ENCODE measurements at places on chromosomes 5 and 9.

DNA sequence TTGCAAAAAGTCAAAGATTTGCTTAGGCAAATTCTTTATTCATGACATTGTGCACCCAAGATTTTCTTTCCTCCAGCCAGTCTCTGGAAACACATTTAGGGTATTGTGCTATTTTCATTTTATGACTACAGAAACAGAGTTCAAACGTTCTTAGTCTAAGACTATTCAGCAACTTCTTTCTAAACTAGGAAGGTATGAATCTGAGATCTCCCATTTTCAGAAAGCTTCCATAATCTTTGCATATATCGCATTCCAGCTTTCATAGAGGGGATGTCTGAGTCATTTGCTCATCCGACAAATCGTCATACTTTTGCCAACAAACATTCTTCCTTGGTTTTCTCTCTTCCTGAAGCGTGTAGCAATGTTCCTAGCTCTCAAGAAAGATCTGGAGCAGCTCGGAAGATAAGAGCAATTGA, 1.6 kb upstream of the PAPPA start:
- no peak for DNase-seq

GRCh38 chr9:15306068-15306756, 804 bp downstream of the TTC39B start:
- DNase-seq, result peak; percentile 8

DNA sequence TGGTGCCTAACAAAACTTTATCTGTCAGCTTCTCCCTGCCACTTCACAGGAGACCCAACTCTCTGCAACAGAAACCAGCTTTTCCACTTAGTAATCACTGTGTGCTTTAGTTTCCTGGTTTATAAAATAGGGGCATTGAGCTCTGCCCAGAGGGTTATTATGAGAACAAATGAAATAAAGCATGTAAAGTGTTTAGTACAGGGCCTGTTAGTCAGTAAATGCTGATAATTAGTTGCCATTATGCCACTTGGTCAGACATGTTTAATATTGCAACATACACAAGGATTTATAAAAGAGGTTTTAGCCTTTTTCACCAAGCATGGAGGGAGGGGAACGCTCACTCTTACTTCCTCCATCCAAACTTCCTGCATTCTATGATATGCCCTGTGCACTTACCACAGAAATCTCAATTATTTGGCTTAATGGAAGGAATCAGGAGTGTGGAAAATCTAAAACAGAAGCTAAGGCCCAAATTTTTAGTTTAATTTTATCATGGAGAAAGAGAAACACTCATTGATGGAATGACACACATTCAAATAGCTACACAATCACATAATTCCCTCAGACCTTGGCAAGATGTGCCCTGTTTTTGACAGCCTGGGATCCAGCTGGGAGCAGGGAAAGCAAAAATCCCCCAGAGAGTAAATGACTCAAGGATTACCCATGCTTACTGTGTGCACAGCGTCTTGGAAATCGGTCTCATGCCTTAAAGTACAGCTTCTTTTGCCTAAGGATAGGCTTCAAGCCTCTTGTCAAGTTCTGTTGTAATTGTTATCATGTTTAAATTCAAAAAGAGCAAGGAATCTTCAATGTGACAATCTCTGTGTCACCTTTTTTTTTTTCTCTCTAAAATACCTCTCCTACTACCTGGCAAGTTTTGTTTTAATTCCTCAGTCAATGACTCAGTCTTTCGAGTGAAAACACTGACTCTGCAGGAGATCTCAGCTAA, 34.0 kb downstream of the ZNF474 start:
- DNase-seq, result no peak

DNA sequence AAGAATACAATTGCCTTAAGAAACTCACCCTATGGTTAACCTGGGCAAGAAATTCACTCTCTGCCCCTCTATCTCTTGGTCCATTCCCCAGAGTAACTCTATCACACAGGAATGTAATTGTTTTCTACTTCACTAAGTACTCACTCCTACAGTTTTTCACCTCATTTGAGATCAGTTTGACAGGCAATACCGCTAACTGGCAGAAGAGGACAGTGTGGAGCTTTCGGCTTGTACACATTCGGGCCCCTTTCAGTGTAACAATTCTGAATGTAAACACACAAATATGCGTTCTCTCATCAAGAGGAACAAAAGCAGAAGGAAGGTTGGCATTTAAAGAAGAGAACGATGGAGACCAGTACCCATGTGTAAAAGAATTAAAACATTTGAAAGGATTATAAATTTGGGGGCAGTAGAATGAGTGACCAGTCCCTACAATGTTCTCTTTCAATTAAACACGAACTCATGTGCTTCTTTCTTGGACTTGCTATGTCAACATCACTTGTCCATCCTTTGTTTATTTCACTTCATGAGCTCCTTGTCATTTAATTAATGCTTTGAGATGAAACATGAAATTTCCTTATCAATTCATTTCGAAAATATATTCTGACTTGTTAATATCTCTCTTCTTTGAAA, 188.5 kb upstream of the GRAMD2B start:
- DNase-seq, result no peak

- no peak for DNase-seq
Observed at GRCh38 chr9:108474356-108474755, 381.4 kb downstream of the ACTL7B start.

DNA sequence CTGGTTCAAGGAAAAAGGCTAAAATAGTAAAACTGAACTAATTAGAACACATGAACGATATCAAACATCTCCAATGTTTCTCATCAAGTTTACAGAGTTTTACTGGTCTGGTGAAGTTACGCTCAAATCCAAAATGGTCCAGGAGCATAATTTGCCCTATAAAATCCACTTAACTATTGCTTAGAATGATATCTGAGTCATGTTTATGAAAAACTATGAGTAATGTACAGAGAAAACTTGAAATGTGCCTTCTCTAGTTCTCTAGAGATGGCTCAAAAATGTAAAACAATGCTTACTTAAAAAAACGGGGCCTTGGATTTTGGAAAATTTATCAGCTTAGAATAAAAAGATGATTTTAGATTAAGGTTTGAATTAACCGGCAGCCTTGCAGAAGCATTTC, 108.1 kb downstream of the FBXW11 start:
- no peak for DNase-seq

- no peak for DNase-seq
Observed at GRCh38 chr5:51632793-51633192, 249.5 kb downstream of the ISL1 start.

DNA sequence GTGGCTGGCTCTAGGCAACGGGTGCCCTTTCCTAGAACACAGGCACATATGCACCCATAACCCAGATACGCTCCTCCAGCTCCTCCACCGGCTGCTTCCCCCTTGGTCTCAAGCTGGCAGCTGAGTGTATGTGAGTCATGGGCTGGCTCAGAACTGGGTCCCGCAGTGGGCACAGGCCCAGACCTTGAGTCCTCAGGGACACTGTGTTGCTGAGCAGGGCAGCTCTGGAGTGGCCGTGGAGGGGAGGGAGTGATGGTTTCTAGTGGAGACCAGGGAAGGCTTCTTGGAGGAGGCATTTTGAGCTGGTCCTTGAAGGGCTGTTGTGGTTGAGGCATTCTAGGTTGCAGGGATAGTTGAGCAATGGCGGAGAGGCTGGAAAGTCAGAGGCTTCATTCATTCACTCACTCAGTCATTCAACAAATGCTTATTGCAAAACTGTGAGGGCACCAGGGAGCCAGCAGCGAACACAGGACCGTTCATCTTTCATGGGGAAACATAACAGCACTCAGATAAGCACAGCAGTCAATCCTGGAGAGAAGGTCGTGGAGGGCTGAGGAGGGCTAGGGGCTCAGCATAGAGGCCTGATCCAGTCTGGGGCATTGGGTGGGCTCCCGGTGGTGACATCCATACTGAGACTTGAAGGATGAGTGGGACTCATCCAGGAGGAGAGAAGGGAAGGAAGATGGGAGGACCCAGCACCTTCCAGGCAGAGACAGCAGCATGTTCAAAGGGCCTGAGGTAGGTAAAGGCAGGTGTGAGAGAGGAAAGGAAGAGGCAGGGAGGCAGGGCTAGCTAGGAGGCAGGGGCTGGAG, 2.4 kb downstream of the BBLN start:
- DNase-seq, result no peak

- no peak for DNase-seq
Observed at GRCh38 chr9:131703697-131704096, 36.2 kb downstream of the RAPGEF1 start.

- DNase-seq, result no peak
Observed at GRCh38 chr5:40616781-40617180, 62.9 kb upstream of the PTGER4 start.

DNA sequence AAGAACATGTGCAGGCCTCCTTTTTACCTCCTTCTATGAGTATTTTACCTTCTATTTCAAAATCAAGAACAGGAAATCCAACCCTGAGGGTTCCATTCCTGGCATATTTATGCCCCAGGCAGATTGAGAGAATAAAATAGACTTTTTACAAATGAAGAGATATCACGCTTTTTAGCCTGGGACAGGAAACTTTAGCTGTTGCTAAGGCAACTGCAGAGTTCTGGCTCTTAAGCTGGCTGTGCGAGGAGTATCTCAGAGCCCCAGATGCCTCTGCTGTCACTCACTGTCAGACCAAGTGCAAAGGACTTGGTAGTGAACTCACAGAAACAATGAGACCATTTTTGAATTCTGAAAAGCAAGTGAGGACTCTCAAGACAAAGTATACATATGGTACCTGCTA, 69.5 kb upstream of the HSPB3 start:
- DNase-seq, result no peak

DNA sequence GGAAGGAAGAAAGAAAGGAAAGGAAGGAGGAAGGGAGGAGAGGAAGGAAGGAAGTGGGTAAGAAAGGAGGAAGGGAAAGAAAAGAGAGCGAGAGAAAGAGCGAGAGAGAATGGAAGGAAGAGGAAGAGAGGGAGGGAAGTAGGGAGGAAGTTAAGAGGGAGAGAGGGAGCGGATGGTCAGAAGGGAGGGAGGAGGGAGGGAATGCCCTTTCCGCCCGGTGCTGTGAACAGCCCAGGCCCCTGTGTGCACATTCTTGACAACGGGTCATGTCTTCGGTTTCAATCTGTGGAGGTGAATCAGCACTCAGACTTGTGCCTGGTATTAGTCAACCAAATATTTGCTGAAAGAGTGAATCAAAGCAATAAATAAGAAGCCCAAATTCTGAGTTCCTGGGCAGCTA, 39.2 kb downstream of the PRUNE2 start:
- DNase-seq, result no peak

DNA sequence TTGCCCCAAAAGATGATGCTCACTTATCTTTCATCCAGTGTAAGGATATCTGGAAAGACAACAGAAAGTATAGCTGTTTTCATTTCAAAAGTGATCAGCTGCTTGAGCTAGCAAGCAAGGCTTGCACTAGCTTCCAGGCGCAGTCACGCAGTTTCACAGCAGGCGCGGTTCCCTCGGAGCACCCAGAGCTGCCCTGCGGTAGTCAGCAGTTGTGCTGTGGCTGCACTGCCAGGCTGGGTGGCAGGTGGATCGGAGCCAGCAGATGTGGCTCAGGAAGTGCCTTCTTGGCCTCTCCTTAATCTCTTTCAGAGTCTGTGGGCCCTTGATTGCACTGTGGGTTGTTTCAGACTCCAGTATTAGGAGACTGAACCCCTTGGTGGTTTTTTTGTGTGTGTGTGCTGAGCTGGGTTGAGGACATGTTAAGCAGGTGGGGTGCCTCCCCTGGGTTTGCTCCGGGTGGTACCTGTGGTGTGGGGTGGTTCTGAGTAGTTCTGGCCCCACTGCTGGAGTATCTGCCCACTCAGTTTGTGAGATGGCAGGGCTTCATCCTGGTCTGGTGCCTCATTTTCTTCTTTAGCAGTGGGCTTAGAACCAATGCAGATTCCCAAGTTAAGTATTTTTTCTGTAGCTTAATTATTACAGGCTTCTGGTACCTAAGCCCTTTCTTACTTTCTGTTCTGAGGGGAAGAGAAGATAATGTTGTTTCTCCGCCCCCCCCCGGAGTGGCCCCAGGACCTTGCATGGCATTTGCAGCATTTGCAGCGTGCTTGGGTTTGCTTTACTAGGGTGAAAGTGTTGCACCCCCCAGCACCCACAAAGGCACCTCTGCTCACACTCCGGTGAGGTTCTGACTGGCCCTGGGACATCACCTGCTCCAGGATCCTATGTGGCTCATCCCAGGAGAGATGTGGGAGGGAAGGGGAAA, 16.4 kb downstream of the TENT4A start:
- no peak for DNase-seq

- DNase-seq, result no peak
Observed at GRCh38 chr5:41625571-41625970, 115.2 kb upstream of the PLCXD3 start.

DNA sequence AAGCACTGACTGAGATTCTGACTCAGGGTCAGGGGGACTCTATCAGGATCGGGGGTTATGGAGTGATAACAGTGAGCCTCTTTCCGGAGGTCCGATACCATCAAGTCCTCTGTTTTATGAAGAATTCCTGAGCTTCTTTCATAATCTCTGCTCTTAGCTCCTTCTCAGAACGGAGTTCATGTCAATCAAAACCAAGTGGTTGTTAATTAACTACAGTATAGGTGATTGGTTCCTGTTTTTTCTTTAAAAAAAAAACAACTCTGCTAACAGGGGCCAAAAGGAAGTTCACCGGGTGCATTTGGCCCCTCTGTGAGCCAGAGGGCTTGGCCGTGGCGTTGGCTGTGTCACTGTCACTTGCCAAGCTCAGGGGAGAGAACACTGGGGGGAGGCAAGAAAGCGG, 4.0 kb downstream of the GFI1B start:
- peak; percentile 65 for DNase-seq

DNA sequence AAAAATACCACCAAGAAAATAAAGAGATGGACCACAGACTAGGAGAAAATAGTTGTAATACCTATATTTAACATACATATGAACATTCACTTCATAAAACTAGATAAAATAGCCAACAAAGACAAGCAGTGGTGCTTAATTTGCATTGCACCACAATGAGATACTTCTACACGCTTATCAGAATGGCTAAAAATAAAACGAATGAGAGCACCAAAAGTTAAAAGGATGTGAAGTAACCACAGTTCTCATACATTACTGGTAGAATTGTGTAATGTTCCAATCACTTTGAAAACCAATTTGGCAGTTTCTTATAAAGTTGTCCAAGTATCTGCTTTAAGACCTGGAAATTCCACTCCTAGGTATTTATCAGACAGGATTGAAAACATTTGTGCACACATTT, 198.9 kb upstream of the SGCD start:
- no peak for DNase-seq

- DNase-seq, result no peak
Observed at GRCh38 chr5:6840136-6840793, 127.0 kb downstream of the TENT4A start.

GRCh38 chr5:131413605-131414559, 150.0 kb downstream of the CDC42SE2 start:
- peak; percentile 44 for DNase-seq

DNA sequence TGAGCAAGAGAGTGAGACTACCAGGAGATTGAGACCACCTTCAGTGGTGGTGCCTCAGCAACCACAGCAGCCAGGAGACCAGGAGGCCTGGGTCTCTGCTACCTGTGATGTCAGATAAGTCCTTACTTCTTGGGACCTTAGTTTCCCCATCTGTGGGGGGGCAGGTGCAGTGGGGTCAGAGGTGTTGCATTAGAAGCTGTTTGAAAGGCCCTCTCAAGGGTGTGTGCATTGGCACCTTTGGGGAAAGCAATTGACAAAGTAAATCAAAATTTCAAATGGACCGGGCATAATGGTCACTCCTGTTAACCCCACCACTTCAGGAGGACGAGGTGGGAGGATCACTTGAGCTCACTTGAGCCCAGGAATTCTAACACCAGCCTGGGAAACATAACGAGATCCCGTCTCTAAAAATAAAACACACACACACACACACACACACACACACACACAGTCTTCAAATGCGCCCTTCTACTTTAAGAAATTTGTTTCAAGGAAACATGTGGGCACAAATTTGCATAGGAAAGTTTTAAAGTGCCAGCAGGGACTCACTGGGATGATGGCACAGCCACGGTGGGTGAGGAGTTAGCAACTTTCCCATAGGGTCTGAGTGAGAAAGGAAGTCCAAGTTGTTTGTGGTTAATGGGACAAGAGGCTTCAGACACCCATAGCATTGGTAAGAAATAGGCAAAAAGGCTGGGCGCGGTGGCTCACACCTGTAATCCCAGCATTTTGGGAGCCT, 1.3 kb upstream of the AK1 start:
- DNase-seq, result no peak

All from GM19239 (cell line).